ENCODE measurements at places on chromosomes 3 and 15.

- DNase-seq: no peak
Measured at GRCh38 chr3:85170646-85171045, 211.9 kb downstream of the CADM2 start.

- peak; percentile 80 for DNase-seq
Measured at GRCh38 chr3:170007031-170007663, 30.6 kb upstream of the GPR160 start.

DNA sequence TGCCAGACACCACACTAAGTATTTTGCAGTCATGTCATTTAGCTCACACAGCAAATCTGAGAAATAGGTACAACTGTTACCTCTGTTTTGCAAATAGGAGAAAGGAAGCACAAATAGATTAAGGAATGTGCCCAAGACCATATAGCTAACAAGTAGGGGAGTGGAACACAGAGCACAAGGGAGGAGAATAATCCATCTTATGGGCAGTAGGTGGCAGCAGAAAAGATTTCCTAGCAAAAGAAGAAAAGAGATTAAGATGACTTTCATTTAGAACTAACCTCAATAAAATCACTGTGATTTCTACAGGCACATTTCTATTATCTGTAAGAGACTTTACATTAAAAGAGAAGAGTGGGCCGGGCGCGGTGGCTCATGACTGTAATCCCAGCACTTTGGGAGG lies 49.1 kb downstream of the NR1I2 start:
- peak; percentile 25 for DNase-seq

GRCh38 chr3:189820365-189820720 lies 189.2 kb downstream of the TP63 start:
- DNase-seq: no peak

DNA sequence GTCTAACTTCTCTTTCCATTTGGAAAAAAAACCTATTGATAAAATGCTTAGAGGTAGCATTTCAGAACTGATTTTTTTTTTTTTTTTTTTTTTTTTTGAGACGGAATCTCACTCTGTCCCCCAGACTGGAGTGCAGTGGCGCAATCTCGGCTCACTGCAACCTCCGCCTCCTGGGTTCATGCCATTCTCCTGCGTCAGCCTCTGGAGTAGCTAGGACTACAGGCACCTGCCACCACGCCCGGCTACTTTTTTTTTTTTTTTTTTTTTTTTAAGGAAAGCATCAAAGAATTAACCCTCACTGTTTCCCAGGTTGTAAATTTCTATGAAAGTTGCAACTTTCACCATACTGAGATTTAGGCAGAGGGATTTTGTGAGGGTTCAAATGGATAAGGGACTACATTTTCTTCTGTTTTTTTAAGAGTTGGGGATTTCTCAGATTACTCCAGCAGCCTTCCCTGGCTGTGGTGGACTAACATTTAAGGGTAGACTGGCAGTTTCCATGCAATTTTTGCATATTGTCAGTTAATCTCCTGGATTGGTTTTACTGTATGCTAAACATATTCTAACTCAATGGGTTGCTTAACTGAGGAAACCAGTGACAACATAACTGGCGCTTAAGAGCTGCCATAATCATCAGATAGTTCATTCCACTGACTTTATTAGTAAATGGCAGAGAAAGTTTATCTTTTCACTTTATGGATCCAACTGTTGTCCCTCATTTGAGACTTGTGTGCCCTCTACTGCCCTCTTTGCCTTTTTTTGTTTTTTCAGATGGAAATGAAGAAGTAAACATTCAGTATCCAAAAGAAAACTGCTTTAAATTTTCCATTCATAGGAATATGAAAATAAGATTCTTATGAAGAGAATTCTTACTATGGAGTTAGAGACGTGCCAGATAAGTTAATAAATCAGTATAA lies 93.7 kb downstream of the NPTN start:
- no peak for DNase-seq

DNA sequence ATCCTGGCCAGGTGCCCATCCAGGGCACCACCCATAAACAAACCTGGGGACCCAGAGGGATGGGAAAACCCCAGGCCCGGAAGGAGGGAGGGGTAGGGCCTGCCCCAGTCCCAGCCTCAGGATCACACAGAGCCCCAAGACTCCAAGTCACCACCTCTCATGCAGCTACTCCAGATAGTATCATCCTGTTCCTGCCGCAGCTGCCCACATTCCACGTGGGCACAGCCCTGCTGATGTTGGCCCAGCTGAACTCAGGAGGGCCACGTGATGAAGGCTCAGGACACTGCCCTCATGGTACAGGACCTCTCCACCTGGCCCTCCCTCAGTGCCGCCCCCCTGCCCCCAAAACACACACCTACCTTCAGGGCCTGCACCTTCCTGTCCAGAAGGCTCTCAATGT lies 69.5 kb downstream of the CACNA2D2 start:
- DNase-seq: no peak

DNA sequence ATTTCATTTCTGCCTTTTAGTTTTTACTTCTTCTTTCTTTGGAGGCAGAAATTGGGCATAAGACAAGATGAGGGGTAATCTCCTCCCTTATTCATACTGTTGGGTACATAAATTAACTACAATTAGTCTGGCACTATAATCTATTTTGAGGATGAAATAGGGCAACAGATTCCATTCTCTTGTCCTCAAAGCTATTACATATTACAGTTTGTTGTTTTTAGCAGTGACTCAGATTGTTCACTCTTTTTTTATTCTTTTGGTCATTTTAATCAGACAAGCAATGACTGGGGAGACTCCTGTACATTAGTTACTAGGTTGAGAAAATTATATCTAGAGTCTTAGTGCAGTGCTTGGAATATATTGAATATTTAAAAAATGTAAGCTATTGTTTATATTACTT lies 556.0 kb downstream of the OTOL1 start:
- no peak for DNase-seq

GRCh38 chr15:83650831-83651230 lies 3.1 kb upstream of the ADAMTSL3 start:
- DNase-seq: no peak

- DNase-seq: no peak
Measured at GRCh38 chr3:113533534-113533892, 1.2 kb downstream of the SIDT1 start.

DNA sequence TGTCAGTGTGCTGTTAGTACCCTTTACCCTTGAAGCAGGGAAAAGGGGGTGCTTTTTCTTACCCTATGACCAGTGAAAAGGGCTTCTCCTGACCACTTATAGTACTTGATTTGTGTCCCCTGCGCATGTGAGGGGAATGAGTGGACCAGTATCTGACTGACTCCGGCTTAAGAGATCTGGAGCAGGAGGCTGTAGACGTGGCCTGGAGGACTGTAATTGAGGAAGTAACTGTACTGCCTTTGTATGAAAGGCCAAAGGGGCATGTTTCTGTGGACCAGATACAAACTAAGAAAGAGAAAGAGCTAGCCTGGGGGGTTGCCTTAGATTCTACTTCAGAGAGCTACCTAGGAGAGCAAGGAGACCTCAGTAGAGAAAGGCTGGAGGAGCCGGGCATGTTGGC lies 89.9 kb upstream of the TBL1XR1 start:
- DNase-seq: no peak

- no peak for DNase-seq
Measured at GRCh38 chr15:100728371-100729201, 126.2 kb downstream of the ASB7 start.

DNA sequence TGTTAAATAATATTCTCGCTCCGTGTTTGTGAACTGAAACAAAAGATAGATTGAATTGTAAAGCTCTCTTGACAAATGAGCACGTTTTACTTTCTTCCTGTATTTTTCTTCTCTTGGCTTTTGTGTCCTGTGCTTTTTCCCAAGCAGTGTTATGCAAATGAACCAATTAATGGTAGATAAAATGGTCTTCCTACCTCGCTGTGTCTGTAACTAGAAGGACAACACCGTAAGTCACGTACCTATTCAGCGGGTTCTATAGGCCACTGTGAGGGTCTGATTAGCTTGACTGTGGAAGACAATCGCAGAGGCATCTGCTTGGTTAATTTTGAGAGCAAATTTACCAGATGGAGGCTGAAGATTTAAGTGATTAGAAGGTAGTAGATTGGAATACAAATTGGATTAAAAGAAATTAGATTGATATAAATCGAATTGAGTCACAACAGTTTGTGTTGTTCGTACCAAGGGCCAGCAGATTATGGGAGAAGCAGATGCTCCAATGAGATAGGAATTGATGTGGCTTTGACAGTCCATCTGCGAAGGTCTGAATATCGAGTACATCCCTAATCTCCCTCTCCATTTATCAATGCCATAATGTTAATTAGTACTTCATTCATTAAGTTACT lies 40.2 kb downstream of the ROBO2 start:
- no peak for DNase-seq

- DNase-seq: no peak
Measured at GRCh38 chr3:99857278-99857677, 39.6 kb downstream of the CMSS1 start.

Data from cardiac fibroblast (primary cell).